Stimulated activated CD4-positive, alpha-beta T cell treated with anti-CD3 and anti-CD28 coated beads, Interleukin-2, amount 100 ng/mL, for 24 hours (primary cell): ENCODE measurements at places on chromosomes 11 and 22.

- no peak for DNase-seq
These were observed 385 bp downstream of the TST start for GRCh38 chr22:37018815-37019308.

GRCh38 chr11:69943506-69943905 lies 124.3 kb upstream of the FGF3 start:
- DNase-seq = no peak

GRCh38 chr11:111059726-111060125 lies 185.8 kb upstream of the POU2AF2 start:
- no peak for DNase-seq

DNA sequence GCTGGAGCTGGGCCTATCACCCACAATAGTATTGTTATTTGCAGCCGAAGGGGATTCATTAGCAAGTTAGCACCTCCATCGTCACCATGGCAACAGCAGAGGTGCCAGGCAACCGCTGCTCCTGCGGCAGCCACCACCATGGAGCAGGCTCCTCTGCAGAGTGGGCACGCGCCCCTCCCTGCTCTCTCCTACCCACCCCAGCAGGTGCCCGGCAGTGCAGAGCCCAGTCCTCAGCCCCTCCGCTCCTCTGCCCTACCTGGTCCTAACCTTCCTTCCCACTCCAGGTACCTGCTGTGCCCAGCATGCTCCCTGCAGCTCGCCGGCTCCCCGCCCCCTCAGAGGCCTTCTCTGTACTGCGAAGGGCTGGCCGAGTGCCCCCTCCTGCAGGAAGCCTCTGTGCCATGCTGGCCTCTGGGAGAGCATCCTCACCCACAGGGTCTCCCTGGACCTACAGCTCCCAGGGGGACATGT lies 3.6 kb downstream of the DUSP8 start:
- no peak for DNase-seq
